Frontal cortex (tissue), 4 donors: ENCODE measurements at places on chromosomes 3 and 15. TPM values are rescaled to one million over a fixed set of nuclear protein-coding genes. Genes with fewer than 3 reads are reported as not detected.

DNA sequence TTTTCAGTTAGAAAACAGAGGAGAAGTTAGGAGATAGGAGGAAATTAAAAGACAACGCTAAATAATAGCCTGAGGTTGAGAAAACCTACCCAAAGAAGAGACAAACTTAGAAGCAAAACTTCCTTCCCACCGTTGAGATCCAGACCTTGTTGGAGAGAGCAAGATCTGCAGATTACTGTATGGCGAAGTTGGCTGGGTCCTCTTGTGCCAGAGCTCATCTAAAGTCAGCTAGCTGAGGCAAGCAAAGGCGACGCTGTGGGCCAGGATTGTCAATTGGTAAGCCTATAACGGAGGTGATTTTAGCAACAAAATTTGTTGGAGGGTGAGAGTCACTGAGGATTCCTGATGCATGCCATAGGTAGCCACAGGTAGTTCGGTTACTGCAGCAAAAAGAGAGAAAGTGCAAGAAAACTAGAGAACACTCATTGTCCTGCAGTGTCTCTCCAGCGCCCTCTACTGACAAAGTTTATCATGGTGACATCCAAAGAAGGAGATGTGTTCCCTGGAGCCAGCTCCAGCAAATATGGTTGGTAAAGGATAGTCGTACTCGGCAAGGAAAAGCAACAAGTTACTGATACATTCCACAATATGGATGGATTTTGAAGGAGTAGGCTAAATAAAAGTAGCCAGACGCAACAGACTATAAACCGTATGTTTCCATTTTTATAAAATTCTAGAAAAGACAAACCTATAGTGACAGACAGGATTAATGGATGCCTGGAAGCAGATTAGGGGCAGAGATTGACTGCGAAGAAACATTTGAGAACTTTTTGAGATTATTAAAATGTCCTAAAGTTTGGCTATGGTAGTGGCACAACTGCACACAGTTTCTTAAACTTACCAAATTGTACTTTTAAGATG, 9.8 kb upstream of the OR5K4 start:
- no peak for DNase-seq

SRPRB gene
- 42.8 TPM for total RNA-seq

- DNase-seq: no peak
Observed at GRCh38 chr15:68285259-68285980, 7.9 kb downstream of the FEM1B start.

DNA sequence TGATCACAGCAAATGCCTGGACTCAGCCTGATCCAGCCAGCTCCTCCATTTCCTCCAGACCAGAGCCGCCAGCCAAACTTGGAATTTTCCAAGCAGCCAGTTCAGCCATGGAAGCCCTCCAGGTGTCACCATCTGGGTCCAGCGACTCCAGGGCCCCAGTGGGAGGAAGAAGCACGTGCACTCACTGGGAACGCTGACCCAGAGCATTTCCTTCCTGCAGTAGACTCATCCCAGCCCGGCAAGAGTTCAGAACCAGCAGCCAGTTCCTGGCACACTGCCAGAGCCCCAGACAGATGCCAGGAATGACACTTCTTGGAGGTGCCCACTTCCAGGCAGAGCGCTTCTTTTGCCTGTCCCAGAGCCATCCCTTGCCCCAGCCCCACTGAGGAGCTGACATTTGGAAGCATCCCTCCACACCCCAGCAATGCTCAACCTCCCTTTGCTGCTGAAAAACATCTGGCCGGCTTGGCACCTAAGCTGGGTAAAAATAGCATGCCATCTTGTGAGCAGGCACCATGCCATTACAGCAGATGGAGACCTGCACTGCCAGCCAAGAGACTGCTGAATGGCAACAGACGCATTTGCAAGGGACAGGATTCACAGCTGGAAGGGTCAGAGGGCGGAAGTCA, 460.3 kb upstream of the PROK2 start:
- no peak for DNase-seq

DNA sequence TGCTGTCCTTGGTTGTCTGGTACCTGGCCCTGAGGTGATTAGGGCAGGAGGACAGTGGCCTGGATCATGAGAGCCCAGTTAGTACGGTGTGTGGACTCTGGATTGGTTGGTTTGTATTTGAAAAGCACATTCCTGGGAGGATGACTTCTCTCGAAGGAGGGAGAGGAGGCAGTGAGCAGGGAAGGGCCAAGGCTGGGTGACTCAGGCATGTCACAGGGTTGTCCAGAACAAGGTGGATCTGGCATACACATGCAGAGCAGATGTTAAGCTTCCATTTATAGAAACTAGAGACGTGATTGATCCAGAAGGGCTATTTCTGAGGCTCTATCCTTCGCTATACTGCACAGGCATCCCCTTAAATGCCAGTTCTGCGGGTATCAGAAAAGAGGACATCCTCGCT, 34.4 kb downstream of the FAM240A start:
- no peak for DNase-seq

GRCh38 chr3:141486746-141487520, at the start of gene RASA2:
Gene RASA2, plus strand, starts transcription at chr3:141487027. Its CDS starts 57 bp downstream, at chr3:141487084.
- peak; percentile 88 for DNase-seq

XIRP1 gene
- not detected for total RNA-seq

DNA sequence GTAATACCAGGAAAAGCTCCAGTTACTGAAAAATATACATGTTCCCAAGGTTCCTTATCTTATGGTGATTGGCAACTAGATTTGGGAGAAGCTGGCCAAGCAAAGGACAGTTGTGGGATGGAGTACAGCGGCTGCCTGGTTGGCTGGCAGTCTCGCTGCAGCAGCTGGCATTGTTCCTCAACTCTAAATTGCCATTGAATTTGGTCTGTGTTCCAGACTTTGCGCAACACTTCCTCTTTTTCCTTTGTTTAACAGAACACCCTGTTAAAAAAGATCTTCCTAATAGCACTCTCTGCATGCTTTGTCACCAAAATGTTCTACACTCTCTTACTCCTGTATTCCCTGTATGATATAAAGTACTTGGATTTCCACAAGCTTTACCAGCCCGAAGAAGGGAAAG, 420.6 kb upstream of the RBMS3 start:
- DNase-seq: peak; percentile 5

- DNase-seq: peak; percentile 25
Observed at GRCh38 chr3:126083138-126083445, 832 bp downstream of the SLC41A3 start.

CHL1 gene
- total RNA-seq: 1,010 TPM

- no peak for DNase-seq
Observed at GRCh38 chr15:31082771-31083369, 18.7 kb downstream of the TRPM1 start.

TLR9 gene
- not detected for total RNA-seq

DNA sequence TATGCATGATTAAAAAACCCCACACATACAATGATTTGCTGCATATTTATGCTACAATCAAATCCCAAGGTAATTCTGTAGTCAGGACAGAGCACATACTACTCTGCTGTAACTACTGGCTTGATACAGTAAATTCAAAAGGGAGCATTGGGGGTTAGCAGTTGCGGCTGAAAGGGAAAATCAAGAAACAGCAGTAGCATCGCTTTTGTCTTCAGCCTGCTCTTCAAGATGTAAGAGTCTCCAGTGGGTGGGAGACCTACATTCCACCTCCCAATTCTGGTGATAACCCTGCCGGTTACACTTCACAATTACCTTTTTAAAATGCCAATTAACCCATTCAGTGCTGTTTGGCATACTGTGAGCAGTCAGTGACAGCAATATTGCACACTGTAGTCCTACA, 259.4 kb downstream of the NR2F2 start:
- DNase-seq: no peak

- no peak for DNase-seq
Observed at GRCh38 chr3:126442094-126442855, 33.4 kb downstream of the ZXDC start.

GRCh38 chr15:75727851-75728715, 15.4 kb upstream of the CSPG4 start:
- DNase-seq: peak; percentile 58

GRCh38 chr3:122902326-122902725, 107.5 kb downstream of the SLC49A4 start:
- DNase-seq: no peak

POPDC2 gene
- total RNA-seq: 0.82 TPM

- DNase-seq: no peak
Observed at GRCh38 chr15:89155122-89155521, 66.3 kb downstream of the RLBP1 start.

TMCO5A gene
- total RNA-seq: not detected

SEMA3F gene
- total RNA-seq: 9.4 TPM

OR5K2 gene
- not detected for total RNA-seq

DNA sequence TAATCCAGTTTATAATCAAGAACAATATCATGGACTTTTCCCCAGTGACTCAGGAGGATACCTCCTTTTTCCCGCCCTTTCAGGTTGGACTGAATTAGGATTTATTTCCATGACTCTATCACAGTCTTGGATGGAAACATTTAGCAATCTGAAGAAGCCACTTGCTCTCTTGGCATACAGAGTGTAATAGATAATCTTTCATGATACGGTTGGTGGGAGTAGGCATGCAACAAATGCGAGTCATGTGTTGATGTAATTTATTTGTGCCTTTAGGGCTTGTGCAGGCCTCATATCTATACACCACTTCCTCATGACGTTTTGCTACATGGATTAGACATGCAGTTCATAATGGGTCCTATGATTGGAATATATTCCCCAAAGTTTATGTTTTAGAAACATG, 54.2 kb upstream of the MCTP2 start:
- no peak for DNase-seq

CPEB1 gene
- 2.0 TPM for total RNA-seq

GRCh38 chr3:108415661-108416060, 94.7 kb downstream of the MYH15 start:
- DNase-seq: no peak

GRCh38 chr15:47839233-47839825, 122.0 kb downstream of the SEMA6D start:
- DNase-seq: no peak

SLC51A gene
- total RNA-seq: not detected

PIF1 gene
- 0.82 TPM for total RNA-seq

DNA sequence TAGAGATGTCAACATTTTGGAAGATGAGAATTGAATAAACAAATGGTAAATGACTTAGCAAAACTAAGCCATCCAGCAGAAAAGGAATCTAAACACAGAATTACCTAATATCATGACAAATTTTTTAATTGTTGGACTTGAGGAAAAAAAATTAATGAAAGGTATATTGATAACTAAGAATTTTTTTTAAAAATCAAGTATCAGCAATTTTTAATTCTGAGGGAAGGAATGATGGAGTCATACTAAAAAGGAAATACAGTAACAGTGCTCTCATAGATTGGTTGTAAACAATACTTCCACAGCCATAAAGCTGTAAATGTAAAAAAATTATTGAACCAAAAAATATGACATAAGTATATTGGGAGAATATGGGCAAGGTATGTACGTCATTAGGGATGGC, 68.0 kb downstream of the CSNK1G1 start:
- no peak for DNase-seq

- DNase-seq: no peak
Observed at GRCh38 chr15:60970246-60971170, 258.6 kb downstream of the RORA start.

GRCh38 chr15:31489801-31490646, 163.4 kb downstream of the KLF13 start:
- DNase-seq: peak; percentile 64
